ENCODE measurements at places on chromosomes 12 and 14. TPM values are rescaled to one million over a fixed set of nuclear protein-coding genes. Genes with fewer than 3 reads are reported as not detected.

SLC2A14 gene
- total RNA-seq, result 3.5 TPM

ITGA7 gene
- total RNA-seq, result 2.9 TPM

CLEC14A gene
- total RNA-seq, result not detected

LMNTD1 gene
- not detected for total RNA-seq

RASAL1 gene
- 1.4 TPM for total RNA-seq

PRPH gene
- total RNA-seq, result not detected

GTF2A1 gene
- 34.2 TPM for total RNA-seq

PTPRB gene
- not detected for total RNA-seq

CDKL1 gene
- 6.5 TPM for total RNA-seq

AICDA gene
- total RNA-seq, result not detected

CCDC184 gene
- total RNA-seq, result 0.47 TPM

CDC42BPB gene
- 7.5 TPM for total RNA-seq

FAIM2 gene
- total RNA-seq, result 0.17 TPM

KLRC4 gene
- total RNA-seq, result not detected

FAM234B gene
- 4.0 TPM for total RNA-seq

KCNH3 gene
- total RNA-seq, result 1.3 TPM

SMCO2 gene
- not detected for total RNA-seq

TAS2R13 gene
- 0.86 TPM for total RNA-seq

NFATC4 gene
- not detected for total RNA-seq
